Omental fat pad (tissue), 4 donors: ENCODE measurements at places on chromosomes 5 and 9.

DNA sequence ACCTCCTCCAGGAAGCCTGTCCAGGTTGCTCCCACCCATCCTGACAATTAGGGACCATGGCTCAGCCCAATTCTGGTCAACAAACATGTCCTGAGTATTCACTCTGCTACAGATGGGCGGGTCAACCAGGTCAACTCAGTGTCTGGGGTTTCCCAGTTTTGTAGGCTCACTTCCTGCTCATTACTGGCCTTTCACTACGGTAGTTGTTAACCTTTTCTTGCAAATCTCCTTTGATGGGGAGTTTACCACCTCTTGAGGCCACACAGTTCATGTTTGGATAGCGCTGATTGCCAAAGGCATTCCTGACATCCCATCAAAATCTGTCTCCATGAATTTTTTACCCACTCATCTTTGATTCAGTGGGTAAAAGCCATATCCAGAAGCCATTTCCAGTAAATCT, 13.8 kb downstream of the TMEM8B start:
- DNase-seq: no peak

DNA sequence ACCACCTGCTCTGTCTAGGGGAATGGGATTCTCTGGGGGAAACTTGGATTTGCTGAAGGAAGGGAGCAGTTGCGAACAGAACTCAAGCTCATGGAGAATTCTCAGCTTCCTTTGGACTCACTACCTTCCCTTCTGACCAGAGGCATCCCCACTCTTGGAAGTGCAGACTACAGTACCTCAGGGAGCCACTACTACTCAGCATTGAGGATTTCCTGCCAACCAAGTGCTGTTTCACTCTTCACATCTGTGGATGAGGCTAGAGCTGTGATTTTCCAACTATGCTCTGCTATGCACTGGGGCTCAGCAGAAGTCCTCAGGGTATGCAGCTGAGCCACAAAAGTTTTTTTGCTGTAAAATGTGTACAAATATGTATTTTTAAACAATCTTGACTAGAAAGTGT, 43.9 kb downstream of the MACROH2A1 start:
- DNase-seq: no peak

- no peak for DNase-seq
Observed at GRCh38 chr5:25944786-25945185, 1093.6 kb downstream of the CDH9 start.

- DNase-seq: no peak
Observed at GRCh38 chr9:87883274-87883673, 597 bp downstream of the SPATA31E1 start.

DNA sequence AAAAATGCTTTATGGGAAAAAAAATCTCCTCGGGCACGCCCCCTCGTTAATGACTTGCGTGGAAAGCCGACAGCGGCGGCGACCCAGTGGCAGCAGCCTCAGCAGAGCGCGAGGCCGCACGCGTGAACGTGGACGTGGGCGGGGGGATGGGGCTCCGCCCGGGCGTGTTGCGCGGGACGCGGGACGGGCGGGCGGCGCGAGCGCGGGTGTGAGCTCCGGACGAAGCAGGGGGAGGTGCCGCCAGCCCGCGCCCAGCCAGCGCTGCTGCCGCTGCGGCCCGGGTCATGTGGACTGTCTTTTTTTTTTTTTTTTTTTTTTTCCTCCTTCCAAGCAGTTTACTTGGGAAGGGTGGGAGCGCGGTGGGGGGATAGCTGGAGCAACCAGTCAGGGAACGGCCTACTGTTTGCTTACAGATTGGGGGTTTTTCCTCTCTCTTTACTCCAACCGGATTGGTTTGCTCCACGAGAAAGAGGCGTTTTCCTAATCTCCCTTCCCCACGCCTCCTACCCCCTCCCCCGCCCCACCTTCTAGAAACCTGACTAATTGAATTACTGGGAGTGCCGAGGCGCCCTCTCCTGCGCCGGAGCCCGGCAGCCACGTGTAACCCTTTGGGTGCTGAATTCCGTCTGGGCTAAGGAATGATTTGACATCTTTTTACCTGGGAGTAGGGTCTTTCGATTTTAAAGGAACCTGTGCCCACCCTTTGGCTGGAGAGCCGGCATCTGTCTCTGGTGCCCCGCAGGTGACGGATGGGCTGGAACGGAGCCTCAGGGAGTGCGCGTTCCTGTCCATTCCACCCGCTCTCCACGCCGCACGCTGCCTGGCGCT, 1.7 kb upstream of the EFNA5 start:
- peak; percentile 40 for DNase-seq

GRCh38 chr9:71249729-71250317, 128.4 kb upstream of the TRPM3 start:
- DNase-seq: no peak

DNA sequence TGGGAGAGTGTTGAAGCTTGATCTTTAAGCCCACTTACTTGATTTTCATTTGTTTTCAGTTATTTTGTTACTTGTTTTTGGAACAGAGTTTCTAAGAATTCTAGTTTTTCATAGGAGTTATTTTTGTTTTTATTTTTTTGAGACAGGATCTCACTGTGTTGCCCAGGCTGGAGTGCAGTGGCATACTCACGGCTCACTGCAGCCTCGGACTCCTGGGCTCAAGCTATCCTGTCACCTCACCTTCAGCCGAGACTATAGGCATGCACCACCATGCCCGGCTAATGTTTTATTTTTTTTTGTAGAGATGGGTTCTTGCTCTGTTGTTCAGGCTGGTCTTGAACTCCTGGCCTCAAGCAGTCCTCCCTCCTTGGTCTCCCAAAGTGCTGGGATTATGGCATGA, 6.3 kb downstream of the ERBIN start:
- no peak for DNase-seq

DNA sequence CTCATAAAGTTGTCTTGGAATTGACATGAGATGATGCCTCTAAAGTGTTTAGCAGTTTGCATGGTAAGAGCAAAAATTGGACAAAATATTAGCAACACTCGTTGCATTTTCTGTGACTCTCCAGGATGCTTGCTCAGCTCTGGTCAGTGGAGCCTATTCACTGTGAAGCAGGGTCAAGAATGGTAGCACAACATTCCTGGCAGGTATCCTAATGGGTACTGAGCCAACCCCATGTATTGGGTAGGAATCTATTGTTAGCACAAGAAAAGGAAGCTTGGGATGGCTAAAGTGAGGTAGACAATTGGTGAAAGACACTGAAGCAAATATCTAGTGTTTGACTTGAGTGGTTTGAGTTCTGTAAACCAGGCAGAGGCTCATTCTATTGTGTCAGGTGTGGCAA, 10.4 kb upstream of the ACTBL2 start:
- no peak for DNase-seq

DNA sequence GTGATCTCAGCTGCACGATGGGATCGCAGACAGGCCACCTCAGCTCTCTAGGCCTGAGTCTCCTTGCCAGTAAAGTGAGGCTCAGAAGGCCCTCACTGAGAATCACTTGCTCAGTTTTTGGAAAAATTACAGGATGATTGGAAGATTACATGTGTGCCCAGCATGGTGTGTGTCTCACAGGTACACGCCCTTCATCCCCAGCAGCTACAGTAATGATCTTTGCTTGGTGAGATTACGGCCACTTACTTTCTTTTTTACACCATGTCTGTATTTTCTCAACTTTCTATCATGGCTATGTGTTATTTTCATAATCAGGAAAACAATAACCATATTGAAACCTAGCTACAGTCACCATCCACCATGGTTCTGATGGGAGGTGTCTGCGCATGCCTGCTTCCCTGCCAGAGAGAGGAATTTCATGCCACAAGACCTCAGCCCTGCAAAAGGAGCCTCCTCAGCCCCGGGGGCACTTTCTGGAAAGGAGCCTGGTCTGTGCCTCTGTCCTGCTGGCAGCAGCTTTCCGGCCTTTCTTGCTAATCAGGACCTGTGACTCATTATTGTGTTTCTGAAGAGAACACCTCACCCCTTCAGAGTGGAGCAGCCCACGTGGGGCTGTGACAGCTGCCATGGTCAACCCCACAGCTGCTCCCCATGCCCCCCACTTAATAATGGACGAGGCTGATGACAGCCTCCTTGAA, 64.2 kb upstream of the OLFM1 start:
- DNase-seq: no peak

- no peak for DNase-seq
Observed at GRCh38 chr5:137461391-137462264, 37.5 kb downstream of the SPOCK1 start.

DNA sequence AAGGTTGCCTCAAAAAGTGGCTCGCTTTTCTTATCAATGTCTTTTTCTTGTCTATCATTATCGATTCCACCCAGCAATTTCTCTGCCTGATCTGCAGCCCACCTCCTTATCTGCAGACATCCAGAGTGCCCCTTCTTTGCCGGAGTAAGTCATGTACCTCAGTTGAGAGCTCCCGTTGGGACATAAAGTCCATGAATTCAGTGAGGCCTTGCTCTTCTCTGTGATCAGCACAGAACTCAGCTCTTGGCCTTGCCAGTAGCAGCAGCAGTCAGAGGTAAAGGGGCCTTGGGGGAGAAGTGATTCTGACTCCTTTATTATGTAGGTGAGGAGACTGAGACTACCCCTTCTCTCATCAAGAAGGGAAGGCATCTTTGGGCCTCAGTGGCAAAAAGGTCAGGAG, 24.9 kb upstream of the DCAF12 start:
- DNase-seq: no peak

DNA sequence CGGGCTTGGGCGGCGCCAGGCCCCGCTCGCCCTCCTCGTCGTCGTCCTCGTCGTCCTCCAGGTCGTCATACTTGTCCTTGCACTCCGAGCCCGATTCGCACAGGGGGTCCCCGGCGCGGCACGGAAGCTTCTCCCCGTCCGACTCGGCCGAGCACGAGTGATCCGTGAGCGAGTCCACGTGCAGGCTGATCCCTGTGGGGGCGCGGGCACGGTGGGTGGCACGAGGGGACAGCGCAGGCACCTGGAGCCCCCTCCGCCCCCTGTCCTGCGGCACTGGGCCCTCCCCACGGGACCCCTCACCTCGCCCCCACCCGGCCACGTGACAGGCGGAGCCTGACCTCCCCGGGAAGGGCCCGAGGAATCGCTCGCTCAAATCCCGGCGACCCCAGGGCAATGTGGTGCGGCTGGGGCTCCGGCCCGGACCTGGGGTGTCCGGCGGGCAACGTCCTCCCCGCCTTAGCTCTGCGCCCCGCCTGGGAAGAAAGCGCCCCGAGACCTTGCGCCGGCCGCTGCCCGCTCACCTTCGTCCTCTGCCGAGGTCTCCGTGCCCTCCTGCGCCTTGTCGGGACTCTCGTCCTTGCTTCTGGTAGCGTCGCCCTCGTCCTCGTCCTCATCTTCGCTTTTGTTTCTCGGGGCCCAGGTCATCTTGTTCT, 2.5 kb downstream of the IRX2 start:
- no peak for DNase-seq

DNA sequence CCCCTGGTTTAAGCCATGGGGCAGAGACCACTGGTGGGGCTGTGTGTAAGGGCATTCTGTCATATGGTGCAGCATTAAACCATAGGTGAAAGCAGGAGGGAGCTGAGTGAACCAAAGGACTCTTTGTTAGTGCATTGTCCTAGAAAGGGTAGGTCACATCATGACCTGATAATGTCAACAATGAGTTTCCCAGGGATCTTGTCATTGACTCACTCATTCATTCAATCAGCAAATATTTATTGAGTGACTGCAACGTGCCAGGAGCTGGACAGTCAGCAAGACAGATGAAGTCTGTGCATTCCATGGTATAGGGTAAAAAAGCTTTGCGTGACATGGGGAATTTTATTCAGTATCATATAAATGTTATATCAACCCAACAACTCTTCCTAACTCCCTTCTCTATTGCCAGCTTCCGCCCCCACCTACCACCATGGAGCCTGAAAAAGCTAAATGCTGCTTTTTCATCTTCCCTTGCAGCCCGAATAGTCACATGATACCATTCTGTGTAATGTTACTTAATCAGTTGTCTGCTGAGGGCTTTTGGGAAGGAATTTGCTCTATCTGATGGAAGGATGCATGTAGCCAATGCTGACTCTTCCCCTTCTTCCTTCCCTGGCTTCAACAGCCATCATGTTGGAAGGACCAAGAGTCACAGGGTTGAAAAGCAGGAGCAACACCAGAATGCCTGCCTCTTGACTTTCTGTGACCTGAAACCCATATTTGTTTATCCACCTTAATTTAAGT, 11.5 kb upstream of the OTULINL start:
- no peak for DNase-seq

DNA sequence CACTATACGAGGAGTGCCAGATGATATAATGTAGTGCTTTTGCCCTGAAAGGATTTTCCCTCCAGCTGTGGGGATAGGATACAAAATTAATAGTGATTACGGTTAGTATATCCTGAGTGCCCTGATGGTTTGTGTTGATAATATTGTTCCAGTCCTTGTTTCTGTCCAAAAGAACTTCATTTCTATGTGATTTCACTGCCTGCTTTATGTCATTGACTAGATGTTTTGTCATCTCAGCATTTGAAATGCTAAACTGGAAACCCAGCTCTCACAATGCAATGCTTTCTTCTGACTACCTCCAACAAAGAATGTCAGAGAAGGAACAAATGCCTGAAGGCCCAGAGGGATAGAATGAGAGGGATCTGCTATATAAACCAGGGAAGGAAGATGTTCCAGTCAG, 177.8 kb downstream of the NIPBL start:
- DNase-seq: no peak

GRCh38 chr5:33297760-33298216, 143.0 kb upstream of the TARS1 start:
- DNase-seq: no peak

DNA sequence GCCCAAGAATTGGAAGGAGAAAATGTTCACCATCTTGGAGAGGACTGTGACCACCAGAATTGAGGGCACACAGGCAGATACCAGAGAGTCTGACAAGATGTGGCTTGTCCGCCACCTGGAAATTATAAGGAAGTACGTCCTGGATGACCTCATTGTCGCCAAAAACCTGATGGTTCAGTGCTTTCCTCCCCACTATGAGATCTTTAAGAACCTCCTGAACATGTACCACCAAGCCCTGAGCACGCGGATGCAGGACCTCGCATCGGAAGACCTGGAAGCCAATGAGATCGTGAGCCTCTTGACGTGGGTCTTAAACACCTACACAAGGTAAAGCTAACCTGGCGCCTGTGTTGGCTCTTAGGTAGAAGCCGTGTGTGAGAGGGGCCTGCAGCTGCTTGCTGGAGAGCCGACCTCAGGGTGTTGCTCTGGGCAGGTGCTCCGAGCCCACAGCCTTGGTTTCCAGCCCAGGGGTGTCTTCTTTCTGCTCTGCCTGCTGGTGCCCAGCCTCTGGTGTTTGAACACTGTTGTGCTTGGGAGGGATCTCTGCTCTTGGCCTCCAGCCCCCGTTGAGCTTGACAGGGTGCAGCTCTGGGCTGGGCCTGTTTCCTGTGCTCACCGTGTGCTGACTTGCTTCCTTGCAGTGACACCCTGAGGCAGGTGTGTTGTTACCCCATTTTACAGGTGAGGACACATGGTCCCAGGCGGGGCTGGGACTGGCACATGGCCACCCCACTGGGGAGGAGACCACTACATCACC, 10.9 kb downstream of the EXOC3 start:
- no peak for DNase-seq

- DNase-seq: peak; percentile 91
Observed at GRCh38 chr5:181191526-181192336, 13.3 kb downstream of the TRIM7 start.

DNA sequence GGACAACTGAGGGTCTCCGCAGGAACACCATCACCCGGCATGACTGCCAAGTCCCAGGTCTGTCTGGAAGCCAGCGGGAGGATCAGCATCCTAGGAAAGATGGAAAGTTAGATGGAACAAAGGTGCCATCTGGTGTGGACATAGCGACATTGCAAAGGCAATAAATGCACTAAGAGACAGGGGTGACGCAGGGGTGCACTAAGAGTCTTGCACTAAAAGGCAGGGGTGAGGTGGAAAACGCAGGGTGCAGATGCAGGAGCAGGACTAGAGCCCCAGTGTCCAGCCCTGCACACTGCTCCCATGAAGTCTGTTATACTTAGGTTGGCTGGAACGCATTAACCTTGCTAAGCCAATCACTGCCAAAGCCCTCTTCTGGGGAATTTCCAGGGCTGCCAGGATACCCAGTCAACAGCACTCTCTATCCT, 15.5 kb downstream of the ATOX1 start:
- DNase-seq: no peak
